ENCODE measurements at places on chromosomes 6 and 20. TPM values are rescaled to one million over a fixed set of nuclear protein-coding genes. Genes with fewer than 3 reads are reported as not detected.

DNA sequence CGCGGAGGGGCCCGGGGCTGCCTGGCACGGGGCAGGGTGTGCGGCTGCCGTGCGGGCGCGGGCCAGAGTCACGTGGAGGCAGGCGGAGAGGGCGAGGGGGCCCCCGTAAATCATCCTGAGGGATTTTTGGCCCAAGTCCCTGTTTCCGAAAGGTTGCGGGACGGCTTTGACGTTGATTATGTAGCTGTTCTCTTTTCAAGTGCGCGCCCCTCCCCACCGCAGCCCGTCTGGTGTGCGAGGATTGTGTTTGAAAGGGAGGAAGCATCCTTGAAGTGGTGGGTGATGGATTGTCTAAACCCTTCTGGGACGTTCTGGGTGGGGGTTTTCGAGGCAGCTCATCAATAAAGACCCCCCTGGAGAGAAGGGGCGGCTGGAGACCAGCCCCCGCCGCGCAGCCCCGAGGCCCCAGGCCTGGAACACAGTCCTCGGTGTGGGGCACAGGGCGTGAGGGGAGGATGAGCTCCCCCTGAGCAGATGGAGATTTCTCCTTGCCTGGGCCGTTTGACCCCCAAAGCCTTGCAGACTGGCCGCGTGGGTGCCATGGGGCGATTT, 7.0 kb upstream of the FOXF2 start:
- DNase-seq, result no peak

The RNF182 gene
- total RNA-seq, result 0.19 TPM

The ADAT2 gene
- 2.2 TPM for total RNA-seq

The EPB41L1 gene
- total RNA-seq, result 21.8 TPM

DNA sequence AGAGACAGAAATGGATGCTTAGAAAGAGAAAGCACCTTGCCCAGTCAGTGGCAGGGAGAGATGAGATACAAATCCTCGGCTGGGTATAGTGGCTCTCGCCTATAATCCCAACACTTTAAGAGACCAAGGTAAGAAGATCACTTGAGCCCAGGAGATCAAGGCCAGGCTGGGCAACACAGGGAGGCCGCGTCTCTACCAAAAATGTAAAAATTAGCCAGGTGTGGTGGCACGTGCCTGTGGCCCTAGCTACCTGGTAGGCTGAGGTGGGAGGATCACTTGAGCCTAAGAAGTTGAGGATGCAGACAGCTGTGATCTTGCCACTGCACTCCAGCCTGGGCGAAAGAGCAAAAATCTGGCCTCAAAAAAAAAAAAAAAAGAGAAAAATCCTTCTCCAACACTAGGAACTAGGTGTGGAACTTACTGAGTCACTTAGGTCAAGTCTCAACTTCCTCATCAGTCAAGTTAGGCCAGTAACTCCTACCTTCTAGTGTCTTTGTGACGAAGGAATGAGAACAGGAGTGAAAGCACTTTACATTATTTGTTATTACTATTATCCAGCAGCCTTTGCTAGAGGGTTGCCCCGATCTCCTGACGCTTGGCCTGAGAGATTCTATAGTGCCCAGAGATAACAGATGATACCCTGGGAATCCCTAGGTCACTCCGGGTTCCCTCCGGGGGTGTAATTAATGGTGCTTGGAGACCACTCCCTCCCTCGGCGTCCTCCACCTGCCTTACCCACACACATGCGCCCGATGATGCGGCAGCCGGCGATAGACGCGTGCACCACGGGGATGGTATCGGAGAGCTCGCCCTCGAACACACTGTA, 918 bp downstream of the EIF6 start:
- DNase-seq, result no peak

DNA sequence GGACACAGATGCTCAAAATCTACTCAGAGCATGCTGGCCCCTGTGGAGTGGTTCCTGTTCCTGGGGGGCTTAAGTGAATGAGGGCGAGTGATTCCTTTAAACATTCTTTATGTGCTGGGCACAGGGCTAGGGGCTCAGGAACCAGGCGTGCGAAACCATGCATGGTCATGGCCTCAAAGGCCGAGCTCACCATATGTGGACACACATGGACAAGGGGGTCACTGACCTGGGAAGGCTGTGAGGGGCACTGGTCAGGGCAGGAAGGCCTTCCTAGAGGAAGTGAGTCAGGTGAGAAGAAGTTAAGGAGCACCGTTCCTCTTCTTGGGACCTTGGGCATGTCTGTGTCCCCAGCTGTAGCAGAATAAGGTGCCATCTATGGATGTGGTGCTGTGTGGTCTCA, 74.6 kb upstream of the BHLHE23 start:
- DNase-seq, result no peak

GRCh38 chr20:36231331-36231730, 4.9 kb upstream of the AAR2 start:
- no peak for DNase-seq

DNA sequence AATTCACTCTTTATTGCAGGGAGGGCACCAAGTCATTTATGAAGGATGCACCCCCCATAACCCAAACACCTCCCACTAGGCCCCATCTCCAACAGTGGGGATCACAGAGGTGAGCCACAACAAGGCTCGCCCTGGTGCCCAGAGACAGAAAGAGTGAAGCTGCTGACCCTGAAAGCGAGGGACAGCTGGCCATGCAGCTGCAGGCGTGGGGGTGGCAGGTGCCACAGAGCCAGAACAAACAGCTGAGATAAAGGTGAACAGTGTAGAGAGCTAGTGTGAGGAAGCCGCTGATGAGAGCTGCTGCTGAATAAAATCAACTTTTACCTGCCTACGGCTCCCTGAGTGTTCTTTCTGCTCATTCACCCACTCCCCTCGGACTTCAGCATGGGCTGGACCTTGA, 18.8 kb upstream of the RGS17 start:
- no peak for DNase-seq

The CYB5R4 gene
- total RNA-seq, result 16.8 TPM

The MTFR2 gene
- total RNA-seq, result not detected

DNA sequence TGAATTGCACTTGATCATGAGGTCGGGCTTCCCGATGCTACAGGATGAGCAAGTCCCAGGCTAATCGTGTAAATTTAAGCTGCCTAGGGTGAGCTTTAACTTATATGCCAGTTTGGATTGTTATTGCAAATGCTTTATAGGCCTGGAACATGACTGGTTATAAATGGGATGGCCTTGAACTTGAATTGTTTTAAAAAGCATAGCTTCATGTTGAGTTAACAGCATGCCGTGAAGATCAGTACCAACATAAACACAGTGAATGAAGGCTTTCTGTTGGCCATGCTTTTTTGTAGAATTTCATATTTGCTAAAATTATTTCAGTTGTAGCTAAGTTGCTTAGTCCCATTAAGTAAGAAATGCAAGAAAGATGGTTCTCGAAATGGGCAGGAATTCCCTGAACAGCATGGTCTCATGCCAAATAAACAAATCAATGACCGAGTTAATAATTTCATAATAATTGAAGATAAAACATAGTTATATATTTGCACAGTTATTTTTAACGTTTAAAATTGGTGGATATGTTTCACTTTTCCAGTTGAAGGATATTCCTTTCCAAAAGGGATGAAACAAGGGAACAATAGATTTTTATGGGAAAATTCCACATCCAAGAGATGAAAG, 76.6 kb upstream of the ARID1B start:
- no peak for DNase-seq

The TUBB gene
- total RNA-seq, result 215 TPM

- peak; percentile 51 for DNase-seq
Observed at GRCh38 chr6:158002249-158002950, 20.7 kb downstream of the SYNJ2 start.

- no peak for DNase-seq
Observed at GRCh38 chr6:96164802-96165201, 149.0 kb downstream of the FUT9 start.

DNA sequence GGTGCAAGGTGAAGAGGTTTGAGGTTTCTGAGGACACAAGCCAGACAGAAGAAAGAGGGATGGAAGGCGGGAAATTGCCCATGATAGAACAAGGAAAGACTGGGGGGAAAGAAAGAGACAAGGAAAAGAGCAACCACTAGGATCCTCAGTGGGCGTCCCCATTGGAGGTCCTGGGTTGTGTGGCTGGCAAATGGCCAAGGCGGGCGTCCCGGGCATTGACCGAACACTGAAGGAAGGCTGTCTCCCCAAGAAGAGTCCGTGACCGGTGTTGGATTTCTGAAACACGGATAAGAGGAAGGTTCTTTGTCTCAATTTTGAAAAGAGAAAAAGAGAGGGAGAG, 746.6 kb upstream of the ADGRB3 start:
- DNase-seq, result no peak

DNA sequence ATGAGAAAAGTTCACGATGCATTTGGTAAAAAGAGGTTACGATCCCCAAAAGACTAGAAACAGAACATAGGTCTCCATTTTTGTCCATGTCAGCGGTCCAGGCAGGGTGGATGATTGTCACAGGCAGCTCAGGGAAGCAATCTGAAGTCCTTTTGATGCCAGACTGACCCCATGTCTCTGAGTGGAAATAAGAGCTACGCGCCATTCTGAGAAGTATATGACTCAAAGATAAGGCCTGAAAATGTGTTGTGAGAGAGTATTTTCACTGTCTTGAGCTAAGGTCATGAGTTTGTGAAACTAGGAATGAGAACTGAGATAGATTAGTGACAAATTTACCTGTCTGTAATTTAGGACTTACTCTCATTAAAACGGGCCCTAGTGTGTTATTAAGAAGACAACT, 69.5 kb downstream of the LYRM4 start:
- DNase-seq, result no peak

GRCh38 chr6:163113358-163113962, 301.1 kb upstream of the QKI start:
- no peak for DNase-seq

- DNase-seq, result no peak
Observed at GRCh38 chr6:83183082-83183828, 9.8 kb downstream of the PGM3 start.

The OVOL2 gene
- total RNA-seq, result not detected

- no peak for DNase-seq
Observed at GRCh38 chr6:17032590-17032987, 69.3 kb upstream of the STMND1 start.

- no peak for DNase-seq
Observed at GRCh38 chr6:49519660-49520059, 19.9 kb downstream of the GLYATL3 start.

The GRM1 gene
- total RNA-seq, result 8.5 TPM

The ERMARD gene
- total RNA-seq, result 11.3 TPM

- no peak for DNase-seq
Observed at GRCh38 chr20:101975-102374, 14.5 kb downstream of the DEFB125 start.

DNA sequence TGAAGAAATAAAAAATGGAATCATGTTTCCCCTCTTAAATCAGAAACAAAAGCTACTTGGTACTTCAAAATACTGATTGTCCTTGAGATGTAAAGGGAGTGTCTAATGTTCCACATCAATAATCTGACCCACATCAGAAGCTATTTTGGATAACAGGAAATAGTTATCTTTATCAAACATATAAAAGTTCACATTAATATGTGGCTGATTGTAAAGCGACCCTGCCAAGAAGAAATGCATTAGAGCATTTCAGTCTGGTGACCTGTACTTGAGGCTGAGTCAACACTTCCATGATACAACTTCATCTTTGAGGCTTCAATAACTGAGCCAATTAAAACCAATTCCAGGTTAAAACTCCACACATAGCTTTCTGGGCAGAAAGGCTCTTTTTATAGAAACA, 31.8 kb downstream of the SYNE1 start:
- no peak for DNase-seq

DNA sequence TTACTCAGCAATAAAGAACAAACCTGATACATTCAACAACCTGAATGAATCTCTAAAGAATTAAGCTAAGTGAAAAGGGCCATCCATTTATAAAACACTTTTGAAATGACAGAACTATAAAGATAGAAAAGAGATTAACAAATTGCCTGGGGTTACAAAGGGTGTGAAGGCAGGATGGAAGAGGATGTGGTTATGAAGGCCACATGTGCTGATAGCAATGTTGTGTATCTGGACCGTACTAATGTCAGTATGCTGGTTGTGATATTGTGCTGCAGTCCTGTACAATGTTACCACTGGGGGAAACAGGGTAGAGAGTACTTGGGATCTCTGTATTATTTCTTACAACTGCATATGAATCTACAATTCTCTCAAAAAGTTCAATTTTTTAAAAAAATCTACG, 36.4 kb downstream of the ELOVL5 start:
- DNase-seq, result no peak

DNA sequence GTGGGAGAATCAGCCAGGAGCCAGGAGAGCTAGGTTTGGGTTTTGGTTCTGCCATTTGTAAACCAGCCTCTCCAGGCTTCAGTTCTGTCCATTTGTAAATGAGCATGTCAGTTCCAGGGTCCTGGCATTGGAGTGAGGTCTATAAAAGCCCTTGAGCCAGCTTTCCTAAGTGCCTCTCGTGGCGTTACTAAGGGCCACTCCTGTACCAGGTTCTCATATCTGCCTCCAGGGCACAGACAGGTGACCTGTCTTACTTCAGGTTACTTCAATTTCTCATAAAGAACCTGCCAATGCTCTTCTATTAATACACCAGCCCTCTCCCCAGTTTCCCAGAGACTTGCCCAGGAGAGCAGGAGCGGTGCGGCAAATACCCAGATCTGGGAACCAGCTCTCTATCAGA, 101.9 kb downstream of the VEGFA start:
- DNase-seq, result no peak

DNA sequence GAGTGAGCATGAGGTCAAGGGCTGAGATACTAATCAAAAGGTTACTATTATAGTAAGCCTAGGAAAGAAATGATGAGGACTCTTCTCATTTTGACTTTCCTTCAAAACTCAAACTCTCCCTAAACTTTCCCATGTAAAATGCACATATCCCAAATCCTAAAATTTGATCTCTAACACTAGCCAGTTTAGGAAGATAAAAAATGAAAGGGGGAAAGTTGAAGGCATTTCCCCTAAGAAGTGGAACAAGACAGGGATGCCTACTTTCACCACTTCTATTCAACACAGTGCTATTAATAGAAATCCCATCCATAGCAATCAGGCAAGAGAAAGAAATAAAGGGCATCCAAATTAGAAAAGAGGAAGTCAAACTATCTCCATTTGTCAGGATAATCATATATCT, 2.9 kb upstream of the CALHM5 start:
- DNase-seq, result no peak

DNA sequence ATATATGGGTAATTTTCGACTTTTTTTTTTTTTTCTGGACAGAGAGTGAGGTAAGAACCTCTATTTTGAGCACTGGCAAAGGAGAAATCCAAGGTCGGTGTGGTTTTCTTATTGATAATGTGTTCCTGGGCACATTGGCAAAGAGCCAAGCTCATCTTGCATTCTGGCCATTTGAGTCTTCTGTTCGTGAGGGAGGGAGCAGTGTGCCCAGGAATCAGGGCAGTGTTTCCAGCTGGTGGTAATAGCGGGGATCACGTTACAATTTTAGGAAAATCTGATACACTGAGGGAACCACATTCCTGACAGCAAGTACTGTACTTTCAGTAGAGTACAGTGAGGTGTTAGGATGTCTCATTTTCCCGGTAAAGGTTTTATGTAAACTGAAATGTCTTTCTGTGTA, 442.3 kb upstream of the MAP3K7 start:
- no peak for DNase-seq

DNA sequence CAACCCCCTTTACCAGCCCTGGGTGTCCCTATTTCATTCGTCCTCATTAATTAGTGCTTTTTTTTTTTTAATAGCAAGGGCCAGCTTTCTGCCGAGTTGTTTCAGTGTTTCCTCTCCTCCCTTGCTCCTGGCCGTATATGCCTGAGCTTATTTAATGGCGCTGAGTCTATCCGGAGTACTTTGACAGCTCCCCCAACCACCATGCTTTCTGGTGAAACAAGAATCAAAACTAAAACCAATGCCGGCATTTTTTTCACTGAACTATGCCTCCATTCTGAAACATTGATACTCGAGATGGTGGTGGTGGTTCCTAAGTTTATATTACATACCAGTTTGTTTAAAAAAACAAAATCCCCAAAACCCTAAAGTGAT, 1.2 kb downstream of the DCBLD1 start:
- no peak for DNase-seq

Data from cardiac septum (tissue), 1 donor.